ENCODE measurements at places on chromosomes 1 and 21. TPM values are rescaled to one million over a fixed set of nuclear protein-coding genes. Genes with fewer than 3 reads are reported as not detected.

DNA sequence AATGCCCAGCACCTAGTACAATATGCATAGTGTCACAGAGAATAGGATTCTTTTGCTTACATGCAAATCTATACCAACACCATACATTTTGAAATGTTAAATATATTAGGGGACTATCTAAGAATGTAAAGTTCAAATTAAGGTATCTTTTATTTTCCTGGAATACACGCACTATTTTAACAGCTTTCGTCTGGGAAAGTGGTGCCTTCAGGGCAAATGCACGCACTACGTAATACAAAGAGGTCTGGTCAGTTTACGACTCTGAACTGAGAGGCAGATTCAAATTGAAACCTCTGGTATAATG is 931 bp downstream of the FUBP1 start:
- no peak for DNase-seq

GRCh38 chr1:169768161-169768560 is 26.5 kb downstream of the METTL18 start:
- DNase-seq = no peak

DNA sequence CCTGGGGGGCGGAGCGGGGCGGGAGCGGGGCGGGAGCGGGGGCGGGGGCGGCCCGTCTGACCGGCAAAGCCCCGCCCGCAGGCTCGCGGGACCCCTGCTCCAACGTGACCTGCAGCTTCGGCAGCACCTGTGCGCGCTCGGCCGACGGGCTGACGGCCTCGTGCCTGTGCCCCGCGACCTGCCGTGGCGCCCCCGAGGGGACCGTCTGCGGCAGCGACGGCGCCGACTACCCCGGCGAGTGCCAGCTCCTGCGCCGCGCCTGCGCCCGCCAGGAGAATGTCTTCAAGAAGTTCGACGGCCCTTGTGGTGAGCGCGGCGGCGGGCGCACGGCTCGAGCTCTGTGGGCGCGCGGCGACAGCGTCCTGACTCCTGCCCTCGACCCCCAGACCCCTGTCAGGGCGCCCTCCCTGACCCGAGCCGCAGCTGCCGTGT is 21.2 kb downstream of the AGRN start:
- DNase-seq = no peak

Gene ROR1
- not detected for total RNA-seq

- DNase-seq = peak; percentile 71
Observed at GRCh38 chr1:177355575-177355974, 184.8 kb downstream of the BRINP2 start.

Gene FCGR3B
- total RNA-seq = not detected

DNA sequence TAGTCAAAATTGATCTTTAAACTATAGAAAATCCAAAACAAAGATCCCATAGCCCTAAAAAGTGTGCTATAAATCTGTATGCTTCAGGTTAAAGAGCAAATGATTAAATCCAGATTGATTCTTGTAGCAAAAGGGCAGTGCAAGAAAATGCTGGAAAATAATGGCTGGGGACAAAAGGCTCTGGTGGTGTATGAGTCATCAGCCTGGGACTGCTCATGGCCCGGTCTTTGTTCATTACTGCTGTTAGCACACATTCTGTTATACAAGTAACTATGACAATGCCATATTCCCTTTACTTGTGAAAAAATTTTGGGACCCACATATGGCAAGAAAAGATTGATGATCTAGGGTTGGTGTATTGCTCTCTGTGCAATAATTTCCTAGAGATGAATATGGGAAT is 89.1 kb downstream of the RWDD3 start:
- no peak for DNase-seq

Gene TEDDM1
- not detected for total RNA-seq

Data from Karpas-422 (cell line).